ENCODE measurements at places on chromosomes 4 and X.

- H3K4me1 ChIP-seq, result no peaks in the 10 kb centered on the region
- no peaks in the 10 kb centered on the region for H3K27me3 ChIP-seq
- H3K27ac ChIP-seq, result no peak overlapping the region
- no peak for DNase-seq
Observed at GRCh38 chr4:116599859-116600258, 485.5 kb downstream of the TRAM1L1 start.

DNA sequence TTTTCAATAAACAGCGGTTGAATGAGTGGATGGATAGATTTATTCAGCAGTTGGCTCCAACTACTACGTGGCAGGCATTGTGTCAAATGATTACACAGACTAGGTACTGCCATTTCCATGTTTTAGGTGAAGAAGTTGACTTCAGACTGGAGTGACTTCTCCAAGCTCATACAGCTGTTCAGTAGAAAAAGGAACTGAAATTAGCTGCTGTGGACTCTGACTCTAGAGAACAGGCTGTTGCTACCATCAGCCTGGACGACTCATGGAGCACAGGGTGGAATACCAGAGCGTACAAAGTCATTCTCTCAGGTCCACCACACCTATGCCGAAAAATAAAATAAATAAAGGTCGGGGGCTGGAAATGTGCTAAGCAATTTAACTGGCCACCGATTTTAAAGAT is 45.3 kb downstream of the TENM3 start:
- H3K27me3 ChIP-seq, result no peaks in the 10 kb centered on the region
- H3K27ac ChIP-seq, result no peak overlapping the region
- H3K4me1 ChIP-seq, result no peaks in the 10 kb centered on the region

DNA sequence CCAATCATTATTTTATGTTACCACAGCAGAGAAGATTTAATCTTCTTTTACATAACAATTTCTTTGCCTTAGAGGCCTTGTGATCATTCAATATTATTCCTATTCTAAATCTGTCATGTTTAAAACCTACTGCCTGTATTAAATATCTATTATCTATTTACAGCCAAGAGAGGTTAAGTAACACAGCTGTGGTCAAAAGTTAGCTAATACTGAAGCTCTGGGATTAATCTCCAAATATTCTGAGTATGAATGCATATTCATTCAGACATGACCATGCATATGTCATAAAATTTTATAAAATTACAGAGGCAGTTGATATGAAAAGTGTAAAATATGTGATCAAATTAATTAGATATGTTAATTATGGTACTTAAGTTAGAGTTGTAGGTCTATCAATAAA is 187.9 kb upstream of the MAB21L2 start:
- peaks cover 36% of the 10 kb centered on the region for H3K36me3 ChIP-seq
- H3K4me3 ChIP-seq, result no peak overlapping the region
- no peak for DNase-seq
- no peak overlapping the region for H3K27ac ChIP-seq
- no peaks in the 10 kb centered on the region for H3K4me1 ChIP-seq

GRCh38 chr4:88077911-88078524 is 70.6 kb downstream of the PKD2 start:
- peaks cover 2% of the 10 kb centered on the region for H3K36me3 ChIP-seq
- DNase-seq, result no peak
- H3K4me1 ChIP-seq, result no peaks in the 10 kb centered on the region
- no peak overlapping the region for H3K4me3 ChIP-seq
- H3K27ac ChIP-seq, result no peak overlapping the region

DNA sequence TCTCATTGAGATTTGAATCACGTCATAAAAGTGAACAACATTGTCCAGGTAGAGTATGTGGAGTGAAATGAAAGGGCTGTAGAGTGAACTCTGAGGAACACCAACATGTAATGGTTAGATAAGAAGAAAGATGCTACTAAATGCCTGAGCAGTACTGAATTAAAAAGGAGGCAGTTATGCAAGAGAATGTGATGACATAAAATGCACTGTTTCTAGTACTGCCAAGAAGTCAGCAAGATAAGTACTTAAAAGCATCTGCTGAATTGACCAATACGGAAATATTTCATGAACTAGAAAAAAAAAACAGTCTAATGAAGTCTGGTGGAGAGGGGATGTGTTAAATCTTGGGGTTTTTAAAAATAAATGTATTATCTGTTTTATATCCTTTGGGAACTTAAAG is 583.8 kb upstream of the GALNT7 start:
- H3K4me1 ChIP-seq, result no peaks in the 10 kb centered on the region
- H3K27me3 ChIP-seq, result no peaks in the 10 kb centered on the region
- no peak overlapping the region for H3K27ac ChIP-seq
- no peaks in the 10 kb centered on the region for H3K36me3 ChIP-seq
- no peak for DNase-seq
- no peak overlapping the region for H3K4me3 ChIP-seq

- no peaks in the 10 kb centered on the region for H3K27me3 ChIP-seq
- H3K36me3 ChIP-seq, result no peaks in the 10 kb centered on the region
- DNase-seq, result no peak
Observed at GRCh38 chr4:86919561-86920223, 15.1 kb upstream of the AFF1 start.

GRCh38 chr4:158025131-158025530 is 147.7 kb downstream of the GASK1B start:
- H3K4me1 ChIP-seq, result no peaks in the 10 kb centered on the region
- H3K36me3 ChIP-seq, result no peaks in the 10 kb centered on the region
- H3K27me3 ChIP-seq, result no peaks in the 10 kb centered on the region

DNA sequence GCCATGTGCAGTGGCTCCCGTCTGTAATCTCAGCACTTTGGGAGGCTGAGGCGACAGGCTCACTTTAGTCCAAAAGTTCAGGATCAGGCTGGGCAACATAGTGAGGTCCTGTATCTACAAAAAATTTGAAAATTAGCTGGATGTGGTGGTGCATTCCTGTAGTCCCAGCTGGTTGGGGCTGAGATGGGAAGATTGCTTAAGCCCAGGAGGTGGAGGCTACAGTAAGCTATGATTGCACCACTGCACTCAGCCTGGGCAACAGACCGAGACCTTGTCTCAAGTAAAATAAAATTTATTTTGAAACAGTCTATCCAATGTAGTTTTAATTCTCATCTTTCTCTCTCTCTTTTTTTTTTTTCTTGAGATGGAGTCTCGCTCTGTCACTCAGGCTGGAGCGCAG is 21.1 kb downstream of the RBM10 start:
- peaks cover 7% of the 10 kb centered on the region for H3K36me3 ChIP-seq
- no peak overlapping the region for H3K27ac ChIP-seq
- no peak for DNase-seq
- H3K4me1 ChIP-seq, result peaks cover 3% of the 10 kb centered on the region
- H3K4me3 ChIP-seq, result no peak overlapping the region

DNA sequence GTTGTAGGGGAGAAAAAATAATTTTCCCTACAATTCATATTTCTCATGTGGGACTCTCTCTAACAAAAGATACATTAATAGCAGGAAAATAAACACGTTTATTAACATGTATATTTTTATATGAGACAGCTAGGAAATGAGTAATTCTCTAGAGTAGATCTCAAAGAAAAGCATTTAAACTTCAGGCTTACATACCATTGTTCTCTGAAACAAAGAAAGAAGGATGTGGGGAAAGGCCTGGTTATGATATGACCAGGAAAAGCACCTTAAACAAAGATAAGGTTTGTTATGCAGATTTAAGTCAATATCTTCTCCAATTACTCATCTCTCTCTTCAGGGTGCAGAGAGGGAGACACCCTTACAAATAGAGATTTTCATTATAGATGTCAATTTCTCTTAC is 131.3 kb downstream of the SLC7A11 start:
- no peaks in the 10 kb centered on the region for H3K27me3 ChIP-seq
- DNase-seq, result no peak
- no peak overlapping the region for H3K4me3 ChIP-seq
- H3K4me1 ChIP-seq, result peaks cover 17% of the 10 kb centered on the region
- H3K27ac ChIP-seq, result no peak overlapping the region
- peaks cover 2% of the 10 kb centered on the region for H3K36me3 ChIP-seq

DNA sequence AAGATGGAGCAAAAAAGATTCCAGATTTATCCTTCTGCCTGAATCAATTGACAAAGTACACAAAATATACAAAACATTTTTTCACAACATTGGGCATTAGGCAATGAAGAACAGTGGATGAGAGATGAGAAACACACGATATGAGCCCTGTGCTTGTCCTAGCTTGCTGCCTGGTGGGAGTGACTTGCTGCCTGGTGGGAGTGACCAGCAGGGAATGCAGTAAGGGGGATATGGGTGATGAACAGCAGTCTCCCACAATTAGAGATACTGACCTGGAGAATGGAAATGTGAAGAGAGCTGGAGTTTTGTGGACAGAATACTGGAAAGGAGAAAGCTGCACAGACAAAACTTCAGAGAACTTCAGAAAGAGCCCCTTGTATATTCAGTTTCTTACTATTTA is 629.4 kb upstream of the FRG1 start:
- H3K4me1 ChIP-seq, result no peaks in the 10 kb centered on the region
- no peak overlapping the region for H3K27ac ChIP-seq
- H3K36me3 ChIP-seq, result no peaks in the 10 kb centered on the region
- no peak for DNase-seq
- no peaks in the 10 kb centered on the region for H3K27me3 ChIP-seq

GRCh38 chr4:145047151-145047550 is 50.8 kb downstream of the ANAPC10 start:
- DNase-seq, result no peak
- no peaks in the 10 kb centered on the region for H3K27me3 ChIP-seq
- H3K27ac ChIP-seq, result no peak overlapping the region
- H3K4me1 ChIP-seq, result peaks cover 10% of the 10 kb centered on the region

GRCh38 chrX:154840856-154841255 is 6.4 kb upstream of the SMIM9 start:
- no peak overlapping the region for H3K27ac ChIP-seq
- no peaks in the 10 kb centered on the region for H3K4me1 ChIP-seq
- H3K27me3 ChIP-seq, result no peaks in the 10 kb centered on the region
- no peak for DNase-seq
- H3K4me3 ChIP-seq, result no peak overlapping the region
- H3K36me3 ChIP-seq, result no peaks in the 10 kb centered on the region

GRCh38 chr4:84258905-84259830 is 239.9 kb downstream of the NKX6-1 start:
- H3K4me1 ChIP-seq, result no peaks in the 10 kb centered on the region
- peaks cover 3% of the 10 kb centered on the region for H3K36me3 ChIP-seq
- H3K4me3 ChIP-seq, result no peak overlapping the region
- no peak overlapping the region for H3K27ac ChIP-seq
- H3K27me3 ChIP-seq, result no peaks in the 10 kb centered on the region

GRCh38 chr4:119233191-119233590 is 20.7 kb downstream of the USP53 start:
- H3K27me3 ChIP-seq, result no peaks in the 10 kb centered on the region
- no peak overlapping the region for H3K4me3 ChIP-seq
- no peak overlapping the region for H3K27ac ChIP-seq
- no peak for DNase-seq
- peaks cover 25% of the 10 kb centered on the region for H3K36me3 ChIP-seq

DNA sequence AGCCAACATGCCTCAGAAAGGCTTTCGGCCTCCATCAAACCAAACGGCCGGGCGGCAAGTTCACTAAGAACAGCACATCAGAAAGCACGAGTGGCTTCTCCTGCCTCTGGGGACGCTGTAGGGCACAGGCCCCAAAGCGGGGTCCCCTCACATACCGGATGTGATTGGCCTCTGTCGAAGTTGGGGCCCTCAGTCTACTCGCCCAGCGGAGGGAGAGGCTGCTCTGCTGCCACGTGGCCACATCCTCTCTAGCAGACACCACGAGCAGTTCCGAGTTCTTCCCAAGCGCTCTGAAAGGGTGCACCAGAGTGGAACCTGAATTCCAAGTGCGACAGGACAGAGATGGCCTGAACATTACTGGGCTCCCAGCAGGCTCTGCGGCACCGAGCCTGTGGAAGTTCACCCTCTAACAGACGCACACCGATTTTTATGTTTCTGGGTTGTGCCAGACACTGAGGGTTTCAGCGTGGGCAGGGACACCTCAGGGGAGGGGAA is 21.1 kb downstream of the NOP14 start:
- peak overlapping the region; percentile 71 for H3K27ac ChIP-seq
- H3K36me3 ChIP-seq, result peaks cover 38% of the 10 kb centered on the region
- H3K27me3 ChIP-seq, result no peaks in the 10 kb centered on the region
- H3K4me3 ChIP-seq, result no peak overlapping the region

- H3K27ac ChIP-seq, result no peak overlapping the region
- H3K4me1 ChIP-seq, result no peaks in the 10 kb centered on the region
- no peaks in the 10 kb centered on the region for H3K27me3 ChIP-seq
Observed at GRCh38 chr4:58849026-58849425, 1738.8 kb upstream of the IGFBP7 start.

DNA sequence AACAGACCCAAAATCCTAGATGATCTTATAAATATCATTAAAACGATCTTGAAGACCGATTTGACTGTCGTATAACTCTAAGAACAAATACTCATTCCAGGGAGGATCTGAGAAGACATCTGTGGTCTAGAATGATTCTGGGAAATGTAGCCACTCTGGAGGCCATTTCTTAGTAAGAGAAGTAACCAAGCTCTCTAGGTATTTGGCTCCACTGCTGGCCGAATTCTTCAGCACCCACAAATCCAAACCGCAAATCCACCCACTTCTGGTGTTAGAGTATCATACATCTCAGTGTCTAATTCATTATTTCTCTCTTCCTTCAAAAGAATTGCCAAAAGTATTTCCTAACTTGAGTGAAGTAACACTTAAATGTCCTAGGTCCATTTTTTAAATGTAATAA is 23.9 kb downstream of the KLHL5 start:
- H3K27me3 ChIP-seq, result no peaks in the 10 kb centered on the region
- DNase-seq, result no peak
- no peak overlapping the region for H3K27ac ChIP-seq
- H3K4me1 ChIP-seq, result peaks cover 4% of the 10 kb centered on the region
- no peak overlapping the region for H3K4me3 ChIP-seq
- H3K36me3 ChIP-seq, result peaks cover 22% of the 10 kb centered on the region

- H3K36me3 ChIP-seq, result peaks cover 2% of the 10 kb centered on the region
- H3K27me3 ChIP-seq, result peaks cover 6% of the 10 kb centered on the region
- DNase-seq, result no peak
- H3K4me3 ChIP-seq, result no peak overlapping the region
- no peak overlapping the region for H3K27ac ChIP-seq
Observed at GRCh38 chr4:3397128-3397527, 44.6 kb upstream of the HGFAC start.

GRCh38 chr4:37964734-37965457 is 4.7 kb downstream of the PTTG2 start:
- no peak for DNase-seq
- H3K27me3 ChIP-seq, result no peaks in the 10 kb centered on the region
- peaks cover 4% of the 10 kb centered on the region for H3K36me3 ChIP-seq
- no peak overlapping the region for H3K4me3 ChIP-seq
- peaks cover 19% of the 10 kb centered on the region for H3K4me1 ChIP-seq

GRCh38 chrX:152833378-152833777 is 2.5 kb downstream of the NSDHL start:
- H3K4me3 ChIP-seq, result no peak overlapping the region
- H3K27ac ChIP-seq, result peak overlapping the region; percentile 56
- H3K27me3 ChIP-seq, result no peaks in the 10 kb centered on the region
- peaks cover 23% of the 10 kb centered on the region for H3K4me1 ChIP-seq
- no peak for DNase-seq

GRCh38 chrX:49002091-49002935 is at the start of gene GRIPAP1:
TSS of gene GRIPAP1 (minus strand) at chrX:49002264. CDS start at chrX:49002229, 35 bp downstream.
- DNase-seq, result peak; percentile 61
- peaks cover 21% of the 10 kb centered on the region for H3K4me1 ChIP-seq
- H3K27ac ChIP-seq, result peak within 1 kb of the TSS; percentile 98
- peaks cover 12% of the 10 kb centered on the region for H3K36me3 ChIP-seq
- H3K27me3 ChIP-seq, result no peaks in the 10 kb centered on the region

Measured in memory B cell (primary cell).